HAP-1 (cell line): ENCODE measurements at places on chromosomes 1 and 21.

DNA sequence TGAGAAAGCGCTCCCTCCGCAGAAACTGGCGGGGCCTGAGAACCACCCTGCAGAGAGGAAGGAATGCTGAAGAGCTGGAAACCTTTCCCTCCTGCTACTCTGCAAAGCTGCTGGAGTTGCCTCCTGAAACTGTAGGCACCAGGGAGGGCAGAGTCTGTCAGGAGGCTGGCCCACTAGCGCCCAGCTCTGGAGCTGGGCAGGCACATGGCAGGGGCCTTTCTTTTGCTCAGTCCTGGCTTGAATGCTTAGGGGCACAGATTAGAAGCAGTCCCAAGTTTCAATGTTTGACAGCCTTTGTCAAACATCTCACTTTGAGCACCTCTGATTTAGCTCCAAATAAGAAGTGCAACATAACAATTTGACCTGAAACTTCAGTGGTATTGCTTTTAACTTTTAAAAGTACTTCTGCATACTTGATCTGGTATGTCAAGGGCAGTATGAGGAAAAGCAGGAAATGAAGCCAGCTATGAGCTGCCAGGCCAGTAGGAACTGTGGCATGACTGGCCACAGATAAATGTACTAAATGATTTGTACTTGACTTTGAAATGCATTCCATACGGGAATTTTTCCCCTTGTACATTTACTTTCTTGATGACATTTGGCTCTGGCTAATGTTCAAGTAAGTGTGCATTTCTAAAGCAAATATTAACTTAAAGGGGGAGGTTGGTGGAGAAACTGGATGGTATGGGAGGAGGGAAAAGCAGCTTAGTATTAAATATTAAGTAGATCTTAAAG lies 7.2 kb downstream of the C1orf116 start:
- no peak for DNase-seq

GRCh38 chr1:94056171-94056570 lies 64.8 kb downstream of the ABCA4 start:
- no peak for DNase-seq

GRCh38 chr1:216722821-216723220 lies 408 bp downstream of the ESRRG start:
- DNase-seq = peak; percentile 36

DNA sequence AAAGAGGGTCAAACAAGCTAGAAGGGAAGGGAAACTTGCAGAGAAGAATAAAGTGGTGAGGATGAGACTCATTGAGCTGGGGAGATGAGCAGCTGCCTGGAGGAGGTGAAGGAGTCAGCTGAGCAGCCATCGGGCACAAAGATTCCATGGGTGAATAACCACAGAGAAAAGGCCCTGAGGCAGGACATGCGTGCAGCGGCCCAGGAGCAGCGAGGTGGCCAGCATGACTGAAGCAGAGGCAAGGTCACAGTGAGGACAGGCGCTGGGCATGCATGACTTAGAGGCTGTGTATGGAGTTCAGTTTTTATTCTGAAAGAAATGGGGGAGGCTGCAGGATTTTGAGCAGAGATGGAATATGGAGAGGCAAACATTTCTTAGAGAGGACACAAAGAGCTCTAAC lies 24.9 kb downstream of the OLFML2B start:
- no peak for DNase-seq

DNA sequence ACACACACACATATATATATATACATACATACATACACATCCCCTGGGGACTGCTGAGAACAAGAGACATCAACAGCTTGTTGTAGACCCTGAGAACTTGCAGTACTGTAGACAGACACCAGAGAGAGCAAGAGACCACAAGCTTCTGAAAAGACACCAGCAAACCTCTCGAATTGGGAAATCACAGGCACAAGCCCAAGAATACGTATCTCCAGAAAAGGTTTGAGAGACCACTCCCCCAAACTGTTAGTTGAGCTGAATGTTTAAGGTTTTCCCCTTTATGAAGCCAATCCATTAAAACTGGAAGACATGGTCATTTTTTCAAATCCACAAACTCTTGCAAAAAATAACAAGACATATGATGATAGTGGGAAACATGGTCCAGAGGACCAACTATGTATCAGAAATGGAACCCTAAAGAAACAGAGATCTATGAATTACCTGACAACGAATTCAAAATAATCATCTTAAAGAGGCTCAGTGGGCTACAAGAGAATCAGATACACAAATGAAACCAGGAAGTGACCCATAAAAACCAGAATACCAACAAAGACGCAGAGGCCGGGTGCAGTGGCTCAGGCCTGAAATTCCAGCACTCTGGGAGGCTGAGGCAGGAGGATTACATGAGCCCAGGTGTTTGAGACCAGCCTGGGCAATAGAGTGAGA lies 45.1 kb downstream of the SLC2A1 start:
- DNase-seq = peak; percentile 75

- DNase-seq = no peak
Observed at GRCh38 chr1:58456470-58456869, 90.1 kb downstream of the OMA1 start.

DNA sequence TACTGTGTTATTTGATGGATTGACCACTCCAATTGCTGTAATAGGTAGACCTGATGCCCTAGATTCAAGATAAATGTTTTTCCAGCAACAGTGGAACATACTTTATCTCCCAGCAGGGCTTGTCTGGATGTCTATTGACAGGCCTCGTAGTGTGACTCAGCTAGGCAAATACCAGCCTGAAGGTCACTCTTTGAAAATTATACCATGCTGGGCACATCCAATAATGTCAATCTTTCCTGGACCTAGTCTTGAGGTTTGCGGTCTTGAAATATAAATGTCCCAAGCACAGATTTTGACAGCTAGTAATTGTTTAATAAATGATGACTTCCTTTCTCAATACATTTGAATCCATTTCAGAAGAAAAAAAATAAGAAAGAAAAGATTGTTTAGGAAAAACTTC lies 1138.0 kb upstream of the TMPRSS15 start:
- no peak for DNase-seq

DNA sequence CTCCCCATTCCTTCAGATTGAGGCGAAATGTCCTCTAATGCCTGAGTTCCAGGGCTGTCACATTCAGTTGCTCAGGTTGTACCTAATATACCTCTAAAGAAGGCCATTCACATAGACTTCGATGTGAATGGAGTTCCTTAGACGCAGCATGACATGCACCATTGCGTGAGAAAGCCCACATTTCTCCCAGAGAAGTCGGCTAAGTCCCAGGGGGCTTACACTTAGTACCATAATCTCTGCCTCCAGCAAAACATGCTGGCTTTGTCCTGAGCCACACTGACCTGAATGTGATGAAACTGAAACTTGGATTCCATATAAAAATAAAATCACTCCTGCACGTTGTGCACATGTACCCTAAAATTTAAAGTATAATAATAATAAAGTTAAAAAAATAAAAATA lies 23.2 kb upstream of the SLC2A1 start:
- peak; percentile 95 for DNase-seq

GRCh38 chr1:43839056-43839455 lies 94.5 kb upstream of the ARTN start:
- DNase-seq = peak; percentile 53

- no peak for DNase-seq
Observed at GRCh38 chr1:98653123-98653522, 8.4 kb upstream of the SNX7 start.

DNA sequence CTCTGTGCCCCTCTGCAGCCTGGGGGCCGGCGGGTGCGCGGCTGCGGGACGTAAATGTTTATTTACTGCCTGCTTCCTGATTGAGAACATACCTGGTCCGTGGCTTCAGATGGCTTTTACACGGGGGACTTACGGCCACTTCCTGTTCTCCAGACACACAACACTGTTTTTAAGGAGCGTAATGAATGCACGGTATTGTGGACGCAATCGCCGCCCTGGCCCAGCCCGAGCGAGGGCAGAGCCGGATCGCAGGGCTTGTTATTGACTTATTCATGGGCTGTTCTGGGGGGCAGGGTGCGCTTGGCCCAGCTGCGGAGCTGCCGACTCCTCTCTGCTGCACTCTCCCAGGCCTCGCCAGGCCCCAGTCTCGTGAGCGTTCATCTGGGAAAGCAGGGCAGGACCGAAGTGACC lies 52.8 kb upstream of the ACTRT2 start:
- no peak for DNase-seq

DNA sequence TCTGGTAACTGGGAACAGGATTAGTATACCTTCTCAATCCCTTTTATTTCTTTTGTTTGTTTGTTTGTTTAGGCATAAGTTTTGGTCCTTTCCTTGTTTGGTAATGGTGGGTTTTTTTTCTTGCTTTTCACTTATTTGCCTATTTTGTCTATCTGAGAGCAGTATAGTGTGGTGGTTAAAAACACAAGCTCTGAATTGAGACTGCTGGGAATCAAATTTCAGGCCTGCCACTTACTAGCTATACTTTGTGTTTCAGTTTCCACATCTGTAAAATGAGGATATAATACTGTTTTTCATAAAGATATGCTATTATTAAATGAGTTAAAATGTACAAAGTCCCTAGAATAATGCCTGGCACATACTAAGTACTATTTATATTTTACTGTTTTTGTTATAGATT lies 81.6 kb upstream of the IVNS1ABP start:
- no peak for DNase-seq

- DNase-seq = no peak
Observed at GRCh38 chr21:34147792-34148418, 74.5 kb downstream of the MRPS6 start.

- no peak for DNase-seq
Observed at GRCh38 chr1:27689423-27690173, 17.6 kb upstream of the IFI6 start.

DNA sequence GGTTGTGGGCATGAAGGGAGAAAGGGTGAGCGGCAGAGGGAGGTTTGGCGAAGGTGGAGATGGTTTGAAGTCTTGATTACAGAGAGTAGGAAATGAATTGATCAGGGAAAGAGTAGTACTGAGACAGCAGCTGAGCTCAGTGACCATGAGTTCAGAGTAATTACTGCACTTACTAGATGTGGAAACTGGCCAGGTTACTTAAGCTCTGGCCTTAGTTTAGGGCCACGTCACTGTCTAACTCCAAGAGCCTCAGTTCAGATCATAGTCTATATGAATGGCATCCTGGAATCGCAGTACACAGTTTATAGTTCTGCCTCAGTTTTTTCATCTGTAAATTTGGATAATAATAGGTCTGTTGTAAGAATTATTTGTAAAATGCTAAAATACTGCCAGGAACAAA lies 78.1 kb downstream of the KCTD3 start:
- no peak for DNase-seq

GRCh38 chr1:43874716-43875115 lies 58.9 kb upstream of the ARTN start:
- no peak for DNase-seq
